ENCODE measurements at places on chromosomes 12 and 14.

- no peak for DNase-seq
Observed at GRCh38 chr14:85587151-85587711, 57.3 kb downstream of the FLRT2 start.

DNA sequence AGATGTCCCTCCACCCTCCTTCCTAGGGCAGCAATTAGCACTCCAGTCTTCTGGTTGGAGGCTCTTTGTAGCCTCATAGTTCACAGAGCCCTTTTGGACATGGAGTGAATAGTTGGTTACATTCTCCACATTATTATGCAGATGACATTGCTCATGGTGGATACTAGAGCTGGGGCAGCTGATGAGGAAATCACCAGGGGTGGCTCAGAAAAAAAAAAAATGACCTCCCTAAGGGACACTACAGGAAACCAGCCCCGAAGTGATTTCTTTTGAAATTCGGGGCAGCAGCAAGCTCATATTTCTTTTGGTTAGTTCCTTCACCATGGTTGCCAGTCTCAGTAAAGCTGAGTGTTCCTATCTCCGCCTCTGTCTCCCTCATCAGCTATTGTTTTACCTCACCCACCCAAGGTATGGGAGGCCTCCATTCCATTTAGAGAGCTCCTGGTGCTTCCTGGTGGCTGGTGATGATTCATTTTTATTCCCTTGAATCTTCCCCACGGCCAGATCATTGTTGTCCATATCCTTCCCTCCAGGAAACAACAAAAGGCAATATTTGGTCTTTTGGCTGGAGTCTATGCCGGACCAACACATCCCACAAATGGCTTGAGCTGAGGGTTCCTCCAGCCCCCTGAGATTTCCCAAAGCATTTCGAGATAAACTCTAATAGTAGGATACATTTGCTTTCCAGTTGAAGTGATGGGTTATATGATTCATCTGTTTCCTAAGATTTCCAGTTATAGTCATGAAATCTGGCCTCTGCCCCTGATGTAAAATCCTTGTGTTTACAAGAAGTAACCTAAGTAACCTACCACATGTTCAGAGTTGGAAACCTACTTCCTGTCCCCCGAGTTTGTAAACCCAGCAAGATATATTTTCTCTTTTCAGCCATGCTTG is 56.2 kb upstream of the NID2 start:
- no peak for DNase-seq

DNA sequence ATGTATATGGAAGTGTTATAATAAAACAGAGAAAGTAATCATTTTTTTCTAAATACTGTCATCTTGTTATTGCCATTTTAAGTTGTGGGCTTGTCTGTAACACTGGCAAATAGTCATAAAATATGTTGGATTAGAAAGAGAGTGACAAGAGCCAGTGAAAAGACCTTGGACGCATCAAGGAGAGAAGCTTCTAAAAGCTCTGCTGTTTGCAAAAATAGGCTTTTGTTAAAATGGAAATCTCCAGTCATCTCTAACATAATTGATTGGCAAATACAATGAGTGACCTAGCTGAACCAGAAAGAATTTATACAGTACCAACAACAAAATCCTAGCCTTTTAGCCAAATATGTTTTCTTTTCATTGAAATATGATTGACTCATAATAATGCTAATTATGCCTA is 245.8 kb upstream of the RMST start:
- DNase-seq = no peak

DNA sequence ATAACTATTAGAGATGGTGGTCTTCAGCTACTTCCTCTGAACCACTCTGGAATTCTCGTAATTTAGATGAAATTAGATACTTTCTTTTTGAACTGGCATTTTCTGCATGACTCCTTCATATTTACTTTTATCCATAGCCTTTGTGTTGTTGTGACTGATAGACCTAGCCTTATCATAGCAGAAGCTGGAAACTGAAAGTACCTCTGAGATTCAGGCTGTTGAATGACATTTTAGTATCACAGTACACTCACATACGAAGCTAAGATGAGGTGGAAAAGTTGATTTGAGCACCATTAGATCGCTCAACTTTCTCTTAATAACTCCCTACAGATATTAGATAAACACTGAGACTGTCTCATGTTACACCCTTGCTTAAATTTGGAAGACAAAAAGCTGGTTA is 525.1 kb upstream of the FBXO33 start:
- peak; percentile 1 for DNase-seq

DNA sequence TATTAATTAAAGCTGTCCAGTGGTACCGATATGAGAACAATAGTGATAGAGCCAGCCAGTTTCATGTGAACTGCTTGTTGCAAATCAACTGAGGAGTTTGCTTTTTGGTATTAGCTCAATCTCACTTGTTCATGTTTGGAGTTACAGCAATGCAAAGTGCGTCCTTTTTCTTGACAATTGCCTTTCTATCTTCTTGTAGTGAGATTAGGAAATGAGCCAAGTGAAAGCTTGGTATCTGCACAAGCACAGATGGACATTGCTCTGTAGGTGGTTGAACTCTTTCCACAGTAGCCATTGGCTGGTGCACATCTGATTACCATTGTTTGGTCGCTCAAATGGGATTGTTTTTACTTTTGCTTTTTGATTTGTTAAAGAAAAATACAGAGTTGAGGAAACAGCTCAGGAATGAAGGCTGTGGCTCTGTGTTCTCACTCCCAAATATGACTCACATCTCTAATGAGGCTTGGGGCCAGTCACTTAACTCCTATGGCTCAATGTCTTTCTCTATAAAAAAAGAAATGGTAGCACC is 241.4 kb downstream of the BMP4 start:
- DNase-seq = peak; percentile 39

DNA sequence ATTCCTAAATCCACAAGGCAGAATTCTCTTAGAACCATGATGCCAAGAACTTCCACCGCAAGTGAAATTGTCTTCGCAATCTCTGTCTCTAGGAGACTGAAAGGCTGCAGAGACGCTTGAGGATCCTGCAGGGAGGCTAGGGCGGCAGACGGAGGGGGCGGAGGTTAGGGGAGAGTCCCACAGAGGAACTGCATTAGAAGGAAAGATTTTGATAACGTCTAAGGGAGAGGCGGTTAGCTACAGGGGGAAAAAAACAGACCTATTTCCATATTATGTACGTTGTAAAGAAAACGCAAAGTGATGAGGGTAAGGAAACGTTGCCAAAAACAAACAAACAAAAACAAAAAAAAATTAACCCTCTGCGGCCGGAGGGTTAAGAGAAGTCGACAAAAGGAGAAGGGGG is 595 bp downstream of the KLHL28 start:
- DNase-seq = peak; percentile 43

GRCh38 chr12:120639771-120640721 is at the start of gene CABP1:
Gene CABP1 (plus strand): TSS chr12:120640626. CDS start chr12:120640686, 60 bp downstream.
- peak; percentile 54 for DNase-seq

DNA sequence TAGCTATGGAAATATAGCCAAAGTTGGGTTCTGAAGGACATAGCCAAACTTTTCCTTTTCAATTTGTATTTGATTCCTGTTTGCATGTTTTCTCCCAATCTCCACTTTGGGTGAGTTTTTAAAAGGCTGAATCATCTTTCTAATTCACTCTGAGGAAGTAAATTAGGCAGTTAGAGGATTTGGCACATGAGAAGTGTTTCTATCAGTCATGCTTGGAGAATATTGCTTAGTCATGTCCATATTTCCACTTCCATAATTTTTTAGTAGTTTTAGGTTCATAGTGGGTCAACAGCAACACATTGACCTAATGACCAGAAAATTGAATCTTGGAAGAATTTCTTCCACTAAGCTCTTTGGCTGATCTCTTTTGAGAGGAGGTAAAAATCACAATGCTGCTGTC is 21.8 kb downstream of the IRAK3 start:
- DNase-seq = no peak

Data from HTR-8/SVneo (cell line).